T-helper 2 cell (primary cell): ENCODE measurements at places on chromosomes 6 and 20.

DNA sequence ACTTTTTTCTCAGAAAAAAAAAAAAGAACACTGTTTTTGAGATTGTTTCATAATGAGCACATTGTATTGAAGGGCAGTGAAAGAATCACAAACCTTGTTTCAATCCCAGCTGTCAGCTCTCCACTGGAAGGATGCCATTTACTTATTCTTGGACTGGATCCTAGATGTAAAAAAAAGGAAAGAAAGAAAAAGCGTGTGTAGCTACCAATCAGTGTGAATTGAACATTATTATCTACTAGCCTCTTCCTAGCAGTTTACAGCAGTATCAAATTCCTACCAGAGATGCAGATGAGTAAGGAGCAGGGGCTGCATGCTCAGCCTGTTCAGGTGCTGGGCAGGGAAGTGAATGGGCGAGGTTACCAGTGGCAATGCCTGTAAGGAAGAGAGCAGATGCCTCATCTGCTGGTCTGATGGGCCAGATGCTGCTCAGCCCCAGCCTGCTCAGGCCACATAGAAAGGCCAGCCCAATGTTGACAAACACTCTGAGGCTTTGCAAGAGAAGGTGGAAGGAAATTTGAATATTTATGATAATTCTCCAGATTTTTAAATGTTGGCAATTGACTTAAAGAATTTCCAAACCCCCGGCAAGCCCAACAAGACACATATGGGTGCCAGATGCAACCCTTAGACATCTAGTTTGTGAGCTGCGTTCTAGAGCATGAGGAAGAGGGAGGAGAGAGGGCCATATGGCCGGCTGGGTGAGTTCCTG, 189.5 kb downstream of the IBTK start:
- no peak for DNase-seq

GRCh38 chr6:3697609-3698008, 53.9 kb downstream of the PXDC1 start:
- DNase-seq, result no peak

GRCh38 chr20:44843876-44844275, 33.5 kb upstream of the RIMS4 start:
- no peak for DNase-seq

- DNase-seq, result no peak
These were observed 145.1 kb downstream of the KIF16B start for GRCh38 chr20:16428112-16428511.

DNA sequence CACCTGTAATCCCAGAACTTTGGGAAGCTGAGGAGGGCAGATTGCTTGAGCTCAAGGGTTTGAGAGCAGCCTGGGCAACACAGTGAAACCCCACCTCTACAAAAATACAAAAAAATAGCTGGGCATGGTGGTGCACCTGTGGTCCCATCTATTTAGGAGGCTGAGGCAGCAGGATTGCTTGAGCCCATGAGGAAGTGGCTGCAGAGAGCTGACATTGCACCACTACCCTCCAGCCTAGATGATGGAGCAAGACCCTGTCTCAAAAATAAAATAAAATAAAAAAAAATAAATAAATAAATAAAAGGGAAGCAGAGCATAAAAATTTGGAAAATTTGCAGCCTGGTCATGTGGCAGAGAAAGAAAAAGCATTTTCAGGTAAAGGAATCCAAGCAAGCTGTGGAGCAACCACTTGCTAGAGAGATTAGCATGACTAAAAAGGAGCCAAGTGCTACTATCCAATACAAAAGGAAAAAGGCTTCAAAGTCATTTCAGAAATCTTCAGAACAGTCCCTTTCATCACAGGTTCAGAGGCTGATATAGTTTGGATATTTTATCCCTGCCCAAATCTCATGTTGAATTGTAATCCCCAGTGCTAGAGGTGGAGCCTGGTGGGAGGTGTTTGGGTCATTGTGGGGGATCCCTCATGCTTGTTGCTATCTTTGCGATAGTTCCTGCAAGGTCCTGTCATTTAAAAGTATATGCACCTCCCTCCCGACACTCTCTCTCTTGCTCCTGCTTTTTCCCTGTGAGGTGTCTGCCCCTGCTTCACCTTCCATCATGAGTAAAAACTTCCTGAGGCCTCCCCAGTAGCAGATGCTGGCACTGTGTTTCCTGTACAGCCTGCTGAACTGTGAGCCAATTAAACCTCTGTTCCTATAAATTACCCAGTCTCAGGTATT, 11.2 kb upstream of the TTK start:
- no peak for DNase-seq

DNA sequence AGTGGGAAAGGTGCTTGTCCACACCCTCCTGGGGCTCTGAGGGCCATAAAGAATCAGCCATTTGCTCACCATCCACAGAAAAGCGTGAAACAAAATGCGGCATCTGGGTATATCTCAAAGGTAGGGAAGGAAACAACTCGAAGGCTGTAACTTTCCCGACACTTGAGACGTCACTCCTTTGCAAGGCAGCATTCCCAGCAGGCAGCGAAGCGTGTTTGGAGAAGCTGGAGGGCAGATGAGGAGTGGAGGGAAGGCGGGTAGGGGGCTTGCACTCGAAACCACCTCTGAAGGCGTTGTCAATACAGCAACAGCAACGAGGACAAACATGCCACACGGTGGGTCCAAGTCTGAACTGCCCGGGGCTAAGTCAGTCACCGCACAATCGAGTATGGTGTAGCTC, 98.4 kb downstream of the FOXC1 start:
- DNase-seq, result no peak

DNA sequence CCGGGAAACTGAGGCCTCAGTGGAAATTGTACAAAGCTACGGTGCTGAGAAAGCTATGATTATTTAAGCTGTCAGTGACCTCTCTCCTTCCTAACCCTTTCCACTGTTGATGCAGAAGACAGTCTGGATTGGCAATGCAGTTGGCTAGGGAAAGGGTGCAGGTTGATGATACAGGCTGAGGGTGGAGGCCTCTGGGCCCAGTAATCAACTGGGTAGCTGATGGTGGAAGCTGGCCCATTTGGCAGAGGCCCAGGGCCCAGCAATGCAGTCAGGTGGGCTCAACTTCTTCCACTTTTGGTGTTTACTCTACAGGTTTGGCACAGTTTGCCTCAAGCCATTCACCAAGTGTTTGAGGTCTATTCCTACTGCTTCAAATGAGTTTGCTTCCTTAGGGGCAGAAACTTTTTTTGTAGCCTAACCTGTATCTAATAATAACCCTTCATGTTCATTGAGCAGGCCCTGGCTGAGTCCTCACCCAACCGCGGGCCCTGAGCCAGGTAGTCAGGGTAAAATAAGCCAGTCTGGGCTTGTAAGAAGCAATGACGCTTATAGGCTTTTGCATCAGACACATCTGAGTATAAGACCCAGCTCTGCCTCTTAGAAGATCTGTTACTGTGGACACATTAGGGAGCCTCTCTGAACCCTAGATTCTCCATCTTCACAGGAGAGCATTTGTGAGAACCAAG, 12.1 kb downstream of the BCL2L1 start:
- no peak for DNase-seq

- no peak for DNase-seq
These were observed 8.0 kb upstream of the PERP start for GRCh38 chr6:138115201-138115600.

DNA sequence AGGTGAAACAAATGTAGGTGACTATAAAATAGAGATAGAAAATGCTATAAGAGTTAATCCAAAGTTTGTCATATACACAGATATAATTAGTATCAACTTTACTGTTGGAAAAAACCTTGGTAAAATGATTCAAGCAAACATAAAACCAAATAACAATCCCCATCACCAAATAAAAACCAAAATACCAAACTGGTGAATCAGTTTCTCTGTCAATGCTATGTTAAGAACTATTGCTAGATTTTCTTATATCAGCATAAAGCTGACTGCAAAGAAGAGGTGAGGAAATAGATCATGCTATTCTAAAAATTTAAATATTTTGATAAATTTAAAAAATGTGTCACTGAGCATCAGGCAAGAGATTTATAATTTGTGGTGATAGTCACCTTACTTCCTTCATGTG, 658.4 kb downstream of the PHF3 start:
- no peak for DNase-seq

GRCh38 chr20:9156529-9157280, 87.8 kb downstream of the PLCB4 start:
- no peak for DNase-seq

GRCh38 chr6:119517428-119517827, 167.9 kb upstream of the MAN1A1 start:
- DNase-seq, result no peak

DNA sequence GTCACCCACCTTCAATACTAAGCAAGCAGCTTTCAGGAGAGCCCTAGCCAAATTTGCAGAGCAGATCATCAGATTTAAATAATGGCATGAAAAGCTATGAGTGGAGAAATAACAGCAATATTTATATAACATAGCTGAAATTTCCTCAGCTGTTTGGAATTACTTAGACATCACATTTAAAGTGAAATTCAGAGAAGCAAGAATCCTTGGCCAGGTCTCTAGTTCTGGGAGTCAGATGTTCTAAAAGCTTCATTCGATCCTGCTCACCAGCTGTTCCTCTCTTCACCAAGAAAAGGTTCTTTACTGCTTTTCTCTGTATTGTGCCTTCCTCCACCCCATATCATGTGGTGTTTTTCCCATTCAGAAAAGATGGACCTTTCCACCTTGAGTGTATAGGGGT, 152.3 kb upstream of the JAG1 start:
- no peak for DNase-seq

DNA sequence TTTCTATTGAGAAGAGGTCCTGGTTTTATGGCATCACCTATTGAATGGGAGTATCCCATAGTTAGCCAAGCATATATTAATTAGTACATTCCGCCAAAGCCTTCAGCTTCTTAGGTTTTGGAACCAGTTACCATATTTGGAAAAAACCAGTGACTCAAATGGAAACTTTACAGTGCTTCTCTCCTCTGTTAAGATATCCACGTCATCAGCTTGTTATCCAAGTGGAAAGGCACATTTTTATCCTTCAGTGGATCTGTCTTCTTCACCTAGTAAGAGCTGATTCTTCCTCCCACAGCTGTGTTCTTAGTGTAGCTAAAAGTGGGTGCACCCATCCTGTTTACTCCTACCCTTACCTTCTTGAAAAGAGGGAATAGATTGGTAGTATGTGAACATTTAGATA, 34.5 kb downstream of the TPD52L1 start:
- DNase-seq, result no peak

GRCh38 chr6:132359886-132360285, 41.4 kb downstream of the MOXD1 start:
- no peak for DNase-seq

DNA sequence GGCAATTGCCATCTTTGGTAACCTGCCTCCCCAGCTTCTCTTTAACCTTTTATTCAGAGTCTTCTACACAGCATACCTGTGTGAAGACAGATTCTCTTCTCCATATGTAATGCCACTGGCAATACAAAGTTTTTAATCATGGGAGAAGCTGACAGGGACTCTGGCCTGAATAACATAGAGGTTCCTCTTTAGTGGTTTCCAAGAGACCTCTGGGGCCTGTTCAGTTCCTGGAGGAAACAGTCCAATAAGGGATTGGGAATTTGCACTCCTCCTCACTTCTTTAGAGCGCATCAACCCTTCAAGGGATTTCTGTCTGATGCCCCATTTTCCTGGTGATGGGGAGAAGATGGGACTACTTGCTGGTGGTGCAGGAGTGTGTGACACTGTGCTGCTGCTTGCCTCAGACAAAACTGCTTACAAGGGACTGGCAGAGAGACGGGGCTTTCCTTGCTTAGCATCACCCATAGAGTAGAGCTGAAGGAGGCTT, 1.4 kb downstream of the RIMS1 start:
- DNase-seq, result no peak

- DNase-seq, result no peak
These were observed 714 bp upstream of the RTEL1 start for GRCh38 chr20:63657260-63657936.

DNA sequence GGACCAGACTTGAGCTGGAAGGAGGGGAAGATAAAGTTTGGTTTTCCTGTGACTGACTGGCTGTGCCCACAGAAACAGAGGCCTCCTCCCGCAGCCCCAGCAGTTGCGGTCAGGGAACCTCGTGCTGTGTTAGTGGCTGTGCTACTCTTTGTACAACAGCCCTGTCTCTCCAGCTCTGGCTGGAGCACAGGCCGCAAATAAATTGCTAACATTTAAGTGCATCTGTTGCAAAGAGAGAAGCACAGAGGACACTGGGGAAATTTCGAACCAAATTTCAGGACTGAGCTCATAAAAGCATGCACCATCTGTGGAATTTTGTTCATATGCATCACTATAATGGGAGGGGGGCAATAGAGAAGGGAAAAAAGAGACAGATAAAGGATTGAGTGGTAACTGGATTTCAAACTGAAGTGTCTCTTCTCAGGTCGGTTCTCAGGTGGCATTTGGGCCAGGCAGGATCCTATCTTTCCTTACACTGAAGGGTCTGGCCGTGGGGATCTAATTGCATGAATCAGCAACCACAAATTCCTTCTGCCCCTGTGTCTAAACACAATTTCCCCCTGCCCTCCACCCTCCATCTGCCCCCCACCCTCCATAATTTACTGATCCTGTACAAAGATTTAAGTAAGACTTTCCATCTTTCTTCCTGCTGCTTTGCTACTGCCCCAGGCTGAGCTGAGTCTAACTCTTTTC, 88.9 kb upstream of the ATXN1 start:
- DNase-seq, result no peak

- no peak for DNase-seq
These were observed 34.2 kb upstream of the DLGAP4 start for GRCh38 chr20:36271639-36272546.
